Daoy (cell line): ENCODE measurements at places on chromosomes 1 and 21.

DNA sequence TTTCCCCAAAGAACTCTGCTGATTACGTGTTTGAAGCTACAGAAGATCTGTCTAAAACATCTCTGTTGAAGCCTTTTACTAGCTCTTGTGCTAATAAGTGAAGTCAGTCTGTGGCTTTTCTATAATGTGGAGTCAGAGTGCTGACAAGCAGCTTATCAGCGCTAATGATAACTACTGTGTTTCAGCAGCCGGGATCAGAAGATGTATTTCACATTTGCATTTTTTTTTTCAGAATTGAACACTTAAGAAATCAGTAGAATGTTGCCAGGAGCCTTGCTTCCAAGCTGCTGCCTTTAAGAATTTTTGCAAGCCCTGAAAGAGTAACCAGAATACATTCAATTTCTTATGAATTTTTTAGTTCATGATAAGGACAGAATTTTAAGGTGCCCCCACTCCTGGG lies 519.4 kb upstream of the NR5A2 start:
- no peak for DNase-seq

DNA sequence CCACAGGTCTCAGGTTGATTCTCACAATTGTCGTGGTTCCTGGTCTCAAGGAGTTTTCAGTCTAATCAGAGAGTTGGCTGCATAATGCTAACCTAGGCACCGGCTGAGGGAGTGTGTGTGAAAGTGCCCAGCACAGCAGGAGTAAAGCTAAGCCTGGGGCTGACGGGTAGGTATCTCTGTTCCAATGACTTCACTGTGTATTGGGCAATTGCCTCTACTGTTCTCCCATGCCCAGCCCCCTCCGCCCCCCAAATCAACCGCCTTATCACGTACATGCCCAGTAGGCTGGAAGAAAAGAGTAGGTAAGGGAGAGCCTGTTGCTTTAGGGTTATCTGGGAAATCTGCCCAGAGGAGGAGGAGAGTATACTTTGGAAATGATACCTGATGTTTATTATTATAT lies 54.7 kb downstream of the MRPS6 start:
- no peak for DNase-seq

- no peak for DNase-seq
Measured at GRCh38 chr1:229373395-229373794, 30.5 kb upstream of the CCSAP start.

DNA sequence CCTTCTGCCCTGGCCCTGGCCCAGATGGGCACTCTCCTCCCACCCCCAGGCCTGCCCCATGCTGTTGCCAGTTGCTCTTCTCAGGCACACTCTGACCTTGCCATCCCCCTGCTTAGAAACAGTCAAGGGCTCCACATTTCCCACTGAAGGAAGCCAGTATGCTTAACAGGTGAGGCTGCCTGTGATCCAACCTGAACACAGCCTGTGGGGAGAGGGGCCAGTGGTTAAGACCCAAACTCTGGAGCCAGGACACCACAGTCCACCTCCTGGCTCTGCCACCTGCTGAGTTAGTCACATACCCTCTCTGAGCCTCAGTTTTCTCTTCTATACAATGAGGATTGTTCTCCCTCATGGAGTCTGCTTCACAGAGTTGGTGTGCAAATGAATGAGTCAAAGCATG lies 526.9 kb downstream of the MATN1 start:
- no peak for DNase-seq

DNA sequence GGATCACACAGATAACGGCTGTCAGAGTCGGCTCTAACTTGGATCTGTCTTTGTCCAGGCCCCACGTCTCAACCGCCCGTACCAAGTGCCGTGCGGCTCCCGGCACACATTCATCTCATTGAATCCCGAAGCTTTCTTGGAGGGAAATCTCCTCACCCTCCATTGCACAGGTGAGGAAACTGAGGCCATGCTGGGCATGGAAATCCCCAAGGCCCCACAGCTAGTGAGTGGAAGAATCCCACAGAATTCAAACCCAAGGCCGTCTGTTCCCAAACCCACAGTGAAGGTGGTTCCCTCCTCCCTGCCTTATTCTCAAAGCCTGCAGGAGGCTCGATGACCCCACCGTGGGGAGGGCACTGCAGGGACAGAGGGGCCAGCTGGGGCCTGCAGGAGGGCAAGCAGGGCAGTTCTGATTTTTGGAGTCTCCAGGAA lies 437.9 kb downstream of the MATN1 start:
- DNase-seq: no peak

GRCh38 chr21:15423676-15424445 lies 305.9 kb upstream of the USP25 start:
- no peak for DNase-seq

DNA sequence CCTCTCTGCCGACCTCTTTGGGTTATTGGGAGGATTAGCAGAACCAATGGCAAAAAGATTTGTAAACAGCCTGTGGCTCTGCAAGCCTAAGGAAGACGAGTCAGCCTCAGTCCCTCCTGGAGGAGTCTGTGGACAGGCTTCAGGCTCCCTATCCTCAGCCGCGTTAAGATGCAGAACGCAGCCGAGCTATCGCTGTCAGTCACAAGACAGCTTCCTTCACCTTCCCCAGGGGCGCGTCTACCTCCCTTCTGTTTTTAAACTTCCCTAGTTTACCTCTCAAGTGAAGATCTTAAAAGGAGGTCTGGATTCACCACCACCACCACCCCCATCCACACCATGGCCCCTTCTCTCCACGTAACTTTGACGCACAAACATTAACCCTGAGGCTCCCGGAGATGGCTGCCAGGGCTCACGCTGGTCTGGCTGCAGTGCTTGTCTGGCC lies 738 bp downstream of the CAMK1G start:
- no peak for DNase-seq
